Inflammatory macrophage (primary cell): ENCODE measurements at places on chromosomes 3 and 15.

- peak; percentile 42 for DNase-seq
Measured at GRCh38 chr3:69178082-69178481, 55.7 kb upstream of the LMOD3 start.

DNA sequence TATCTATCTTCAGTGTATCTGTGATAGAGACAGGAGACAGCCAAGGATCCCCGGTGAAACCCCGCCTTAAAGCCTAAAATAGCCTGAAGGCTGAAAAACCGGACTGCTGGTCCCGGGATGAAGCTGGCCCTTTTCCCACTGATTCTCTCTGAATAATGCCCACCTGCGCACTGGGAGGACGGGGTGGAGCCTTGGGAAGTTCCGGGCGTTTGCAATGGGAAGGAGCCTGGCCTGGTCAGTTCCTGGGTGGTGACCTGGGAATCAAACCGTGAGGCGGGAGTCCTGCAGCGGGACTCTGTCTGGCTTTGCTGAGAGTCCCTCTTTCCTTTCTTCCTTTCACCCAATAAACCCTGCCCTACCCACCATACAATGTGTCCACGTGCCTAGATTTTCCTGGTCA, 157.9 kb downstream of the C3orf38 start:
- no peak for DNase-seq

DNA sequence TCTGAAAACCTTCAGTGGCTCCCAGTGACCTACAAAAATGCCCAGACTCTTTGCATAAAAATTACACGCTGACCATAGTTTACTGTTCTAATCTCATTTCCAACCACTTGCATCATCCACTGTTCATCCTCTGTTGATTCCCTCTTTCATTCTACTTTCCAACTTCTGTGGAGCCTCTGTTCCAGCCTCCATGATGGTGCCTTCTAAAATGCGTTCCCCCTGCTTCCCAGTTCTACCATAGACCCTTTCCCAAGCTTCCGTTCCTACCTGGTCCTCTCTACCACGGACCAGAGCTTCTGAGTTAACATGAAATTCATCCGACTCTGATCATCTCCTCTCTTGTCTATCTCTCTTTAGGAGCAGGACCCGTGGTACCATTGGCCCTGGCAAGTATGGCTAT, 127.0 kb downstream of the THSD4 start:
- no peak for DNase-seq

GRCh38 chr3:39330824-39331223, 1.3 kb downstream of the CCR8 start:
- DNase-seq: no peak

GRCh38 chr15:85865070-85865684, 70.5 kb upstream of the KLHL25 start:
- no peak for DNase-seq

DNA sequence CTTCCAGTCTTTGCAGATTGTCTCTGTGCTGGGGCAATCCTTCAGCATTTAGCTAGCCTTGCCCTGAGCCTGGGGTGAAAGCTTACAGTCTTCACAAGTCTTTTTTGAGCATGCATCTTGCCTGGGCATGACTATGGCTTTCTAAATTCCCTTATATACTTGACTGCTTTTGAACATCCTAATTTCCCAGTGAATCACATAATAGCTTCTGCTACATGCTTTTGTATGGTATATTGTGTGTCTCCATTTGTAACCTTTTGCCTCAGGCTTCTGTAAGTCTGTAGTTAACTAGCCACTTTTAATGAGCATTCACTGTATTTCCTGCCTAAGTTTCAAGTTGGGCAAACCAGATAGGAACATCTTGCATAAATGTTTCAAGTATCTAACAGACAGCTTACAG, 76.8 kb downstream of the CHCHD4 start:
- DNase-seq: no peak

DNA sequence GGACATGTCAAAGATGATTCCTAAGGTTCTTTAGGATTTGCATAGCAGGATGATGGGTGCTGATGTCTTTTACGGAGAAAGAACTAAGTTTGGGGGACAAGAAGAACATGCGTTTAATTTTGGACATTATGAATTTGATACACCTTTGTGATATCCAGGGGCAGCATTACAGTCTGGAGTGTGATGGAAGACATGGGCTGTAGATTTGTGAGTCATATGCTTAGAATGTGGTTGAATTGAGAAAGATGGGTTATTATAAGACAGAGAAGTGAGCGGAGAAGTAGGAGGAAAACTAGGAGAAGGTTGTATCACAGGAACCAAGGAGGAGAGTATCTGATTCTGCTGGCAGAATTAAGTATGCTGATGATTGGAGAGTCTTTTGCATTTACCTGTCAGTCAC, 20.6 kb downstream of the NEO1 start:
- no peak for DNase-seq

- no peak for DNase-seq
Measured at GRCh38 chr15:40792394-40792793, 14.5 kb upstream of the ZFYVE19 start.

DNA sequence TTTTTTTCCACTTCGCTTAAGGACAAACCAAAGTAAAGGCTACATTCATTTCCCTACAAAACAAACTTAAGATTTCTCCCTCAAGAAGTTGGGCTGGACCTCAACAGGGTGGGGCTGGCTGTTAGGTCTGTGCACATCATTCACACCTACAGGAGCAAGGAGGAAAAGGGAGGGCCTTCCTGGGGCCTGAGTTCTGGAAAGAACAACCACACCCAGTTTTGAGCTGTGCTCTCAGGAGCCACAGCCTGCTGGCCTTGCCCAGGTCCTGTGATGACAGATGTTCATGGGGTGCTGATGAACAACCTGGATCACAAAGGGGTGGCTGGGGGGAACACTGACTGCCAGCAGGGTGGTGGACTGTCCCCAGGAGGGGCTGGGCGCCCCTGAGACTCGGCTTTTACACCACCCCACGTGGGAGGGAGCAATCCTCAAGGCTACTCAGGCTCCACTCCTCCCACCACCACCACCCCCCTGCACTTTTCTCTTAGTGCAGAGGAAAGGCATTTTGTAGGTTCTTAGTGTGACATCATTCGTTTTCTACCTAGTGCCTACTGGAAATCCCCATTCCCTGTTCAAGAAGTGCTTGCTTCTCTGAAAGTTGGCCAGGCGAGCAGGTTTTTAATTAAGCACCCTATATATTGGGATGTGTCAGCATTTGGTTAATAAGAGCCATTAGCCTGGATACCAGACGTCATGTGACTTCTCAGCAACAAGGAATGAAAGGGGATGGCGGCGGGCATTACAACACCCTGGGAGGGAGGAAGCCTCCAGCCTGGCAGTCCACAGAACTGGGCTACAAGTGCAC, 35.7 kb downstream of the CCNB2 start:
- no peak for DNase-seq
